ENCODE measurements at places on chromosomes 3 and 15.

DNA sequence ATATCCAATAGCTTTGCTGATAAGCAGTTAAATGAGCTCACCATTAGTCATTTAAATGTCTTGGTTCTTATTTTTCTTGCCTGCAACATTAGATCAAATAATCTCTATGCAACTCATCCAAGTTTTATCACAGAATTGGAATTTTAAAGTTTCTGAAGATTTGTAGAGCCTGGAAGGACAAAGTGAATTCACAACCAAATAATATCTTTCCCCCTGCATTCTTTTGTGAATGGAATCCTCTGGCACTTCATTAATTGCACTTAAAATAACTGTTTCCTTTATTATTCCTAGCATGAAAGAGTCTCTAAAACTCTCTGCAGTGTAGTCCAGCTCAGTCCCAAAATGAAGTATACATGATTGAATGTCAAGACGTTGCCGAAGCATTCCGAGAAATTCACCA lies 345.6 kb upstream of the TGFBR2 start:
- no peak for DNase-seq

- DNase-seq: no peak
Observed at GRCh38 chr15:73362900-73363299, 5.9 kb downstream of the HCN4 start.

- DNase-seq: no peak
Observed at GRCh38 chr3:49462222-49462621, 7.8 kb upstream of the DAG1 start.

DNA sequence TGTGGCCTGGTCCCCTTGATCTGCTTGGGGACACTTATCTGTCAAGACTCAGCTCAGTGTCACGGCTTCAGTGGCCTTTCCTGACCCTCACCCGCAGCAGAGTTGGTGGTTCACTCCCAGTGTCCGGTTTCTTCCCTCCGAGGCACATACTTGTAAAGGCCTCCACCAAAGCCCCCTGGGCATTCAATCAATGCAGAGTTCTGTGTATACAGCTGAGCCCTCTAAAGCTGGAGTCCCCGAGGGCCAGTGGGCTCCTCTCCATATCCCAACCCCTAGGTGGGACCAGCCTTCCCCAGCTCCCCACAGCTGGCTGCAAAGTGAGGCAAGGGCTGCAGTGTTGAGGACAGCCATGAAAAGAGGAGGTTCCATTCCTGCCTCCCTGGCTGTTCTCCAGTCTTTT lies 70.9 kb upstream of the RGMA start:
- no peak for DNase-seq

GRCh38 chr15:62691008-62691407 lies 351.5 kb upstream of the TPM1 start:
- no peak for DNase-seq

DNA sequence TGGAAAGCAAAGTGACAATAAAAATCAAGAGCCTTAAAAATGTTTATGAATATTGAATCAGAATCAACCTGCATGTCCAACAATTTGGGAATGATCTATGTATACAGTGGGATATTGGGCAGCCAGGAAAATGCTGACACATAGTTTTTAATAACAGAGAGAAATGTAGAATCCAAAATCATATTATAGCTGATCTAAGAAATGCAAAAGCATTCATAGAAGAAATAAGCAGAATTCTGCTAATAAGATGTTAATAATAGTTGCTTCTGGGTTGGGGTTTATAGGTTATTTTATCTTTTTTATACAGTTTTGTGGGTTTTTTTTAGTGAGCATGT lies 15.1 kb downstream of the KIF9 start:
- no peak for DNase-seq

- no peak for DNase-seq
Observed at GRCh38 chr3:104768886-104769285, 597.8 kb upstream of the ALCAM start.

DNA sequence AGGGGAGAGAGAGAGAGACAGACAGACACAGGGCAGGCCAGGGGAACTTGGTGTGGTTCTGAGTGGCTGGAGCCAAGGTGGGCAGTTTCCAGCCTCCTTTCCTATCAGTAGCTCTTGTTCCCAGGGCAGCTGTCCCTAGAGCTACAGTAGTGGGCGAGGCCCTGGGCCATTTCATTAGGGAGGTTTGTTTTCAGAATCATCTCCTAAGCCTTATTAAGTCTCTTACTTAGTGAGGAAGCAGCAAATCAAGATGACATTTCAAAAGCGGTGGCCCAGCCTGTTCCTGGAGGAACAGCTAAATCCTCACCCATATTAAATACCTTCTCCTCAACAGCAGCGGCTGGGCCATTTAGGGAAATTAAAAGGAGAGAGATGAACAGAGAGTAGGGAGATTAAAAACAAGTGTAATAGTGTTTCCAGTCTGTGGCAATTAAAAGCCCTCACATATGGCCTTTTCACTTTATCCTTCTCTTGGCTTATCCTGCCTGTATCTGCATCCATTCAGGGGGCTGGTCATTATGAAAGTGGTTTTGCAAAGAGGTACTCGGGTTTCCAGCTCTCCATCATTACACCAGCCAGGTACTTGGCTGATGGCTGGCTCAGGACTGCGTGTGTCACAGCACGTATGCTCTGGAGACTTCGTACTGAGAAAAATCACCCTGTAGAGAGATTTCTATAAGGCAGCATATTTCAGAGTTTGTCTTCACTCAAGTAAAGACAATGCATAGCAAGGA lies 91.9 kb upstream of the PRR23C start:
- DNase-seq: no peak

GRCh38 chr15:74007820-74008371 lies 13.4 kb downstream of the PML start:
- peak; percentile 79 for DNase-seq

GRCh38 chr3:97960993-97961766 lies 11.1 kb downstream of the RIOX2 start:
- DNase-seq: no peak

DNA sequence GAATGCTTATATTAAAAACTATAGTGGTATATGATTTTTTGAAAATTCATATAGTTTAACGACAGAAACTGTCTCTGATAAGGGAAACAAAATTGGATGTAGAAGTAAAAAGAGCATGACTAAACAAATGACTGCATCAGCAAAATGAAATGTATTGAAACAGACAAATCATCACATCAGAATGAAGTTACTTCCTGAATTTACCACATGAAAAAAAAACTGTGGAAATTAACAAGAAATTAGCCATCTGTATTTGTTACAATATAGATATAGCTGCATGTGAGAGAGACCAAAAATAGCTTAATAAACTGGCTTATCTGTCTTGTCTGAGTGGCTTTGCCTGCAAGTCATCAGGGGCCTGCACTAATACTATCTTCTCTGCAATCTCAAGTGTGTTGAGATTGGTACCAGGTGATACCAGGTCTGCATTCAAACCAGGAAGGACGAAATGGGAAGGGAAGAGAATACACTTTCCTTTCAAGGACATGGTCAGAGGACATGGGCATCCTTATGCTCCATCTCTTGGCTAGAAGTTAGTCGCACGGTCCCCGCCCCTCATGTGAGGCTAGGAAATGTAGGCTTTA lies 388.7 kb downstream of the GRM7 start:
- DNase-seq: no peak

- DNase-seq: no peak
Observed at GRCh38 chr3:179297971-179298725, 24.7 kb upstream of the ZNF639 start.

DNA sequence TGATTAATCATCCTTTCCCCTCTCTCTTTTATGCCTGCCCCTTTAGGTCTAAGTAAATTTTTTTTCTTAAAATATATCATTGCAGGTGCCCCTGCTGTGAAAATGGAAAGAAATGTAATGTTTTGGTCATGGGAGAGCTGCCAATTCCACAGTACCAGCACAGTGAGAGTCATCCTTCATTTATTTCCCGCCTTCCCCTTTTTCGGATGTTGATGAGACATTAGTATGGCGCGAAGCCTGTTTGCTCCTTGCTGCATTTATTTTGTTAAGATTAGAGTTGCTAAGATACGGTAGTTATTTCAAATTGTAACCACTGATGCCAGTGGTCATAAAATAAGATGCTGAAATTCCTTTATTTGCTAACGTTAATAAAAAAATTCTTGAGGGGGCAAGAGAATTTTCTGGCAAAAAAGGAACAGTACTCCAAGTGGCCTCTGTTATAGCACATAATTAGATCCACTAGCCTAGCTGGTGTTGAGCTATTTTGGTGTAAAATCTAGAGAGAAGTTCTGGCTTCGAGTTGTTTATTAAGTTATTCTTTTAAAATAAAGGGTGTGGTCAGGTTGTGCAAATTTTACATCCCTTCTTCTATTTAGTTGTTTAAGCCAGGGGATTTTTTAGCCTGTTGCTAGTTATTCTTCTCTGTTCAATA lies 62.8 kb downstream of the MDFIC2 start:
- no peak for DNase-seq

Measured in activated CD4-positive, alpha-beta T cell treated with anti-CD3 and anti-CD28 coated beads, Interleukin-2, Interleukin-6, amounts not matched to agents 100 ng/mL and 50 ng/mL, durations not matched to agents 16 hours and 8 hours (primary cell).